ENCODE measurements at places on chromosomes 16 and 17. TPM values are rescaled to one million over a fixed set of nuclear protein-coding genes. Genes with fewer than 3 reads are reported as not detected.

The PKD1 gene
- total RNA-seq = 107 TPM

DNA sequence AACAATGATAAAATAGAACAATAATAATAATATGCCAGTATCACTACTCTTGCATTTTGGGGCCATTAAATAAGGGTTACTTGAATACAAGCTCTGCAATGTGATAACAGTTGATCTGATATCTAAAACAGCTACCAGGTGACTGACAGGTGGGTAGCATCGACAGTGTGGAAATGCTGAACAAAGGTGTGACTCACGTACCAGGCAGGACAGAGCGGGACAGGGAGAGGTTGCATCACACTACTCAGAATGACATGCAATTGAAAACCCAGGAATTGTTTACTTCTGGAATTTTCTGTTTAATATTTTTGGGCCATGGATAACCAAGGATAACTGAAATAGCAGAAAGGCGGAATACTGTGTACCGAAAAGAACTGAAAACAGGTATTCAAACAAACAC is 15.8 kb upstream of the ZNF19 start:
- DNase-seq = no peak

The EME1 gene
- 0.29 TPM for total RNA-seq

DNA sequence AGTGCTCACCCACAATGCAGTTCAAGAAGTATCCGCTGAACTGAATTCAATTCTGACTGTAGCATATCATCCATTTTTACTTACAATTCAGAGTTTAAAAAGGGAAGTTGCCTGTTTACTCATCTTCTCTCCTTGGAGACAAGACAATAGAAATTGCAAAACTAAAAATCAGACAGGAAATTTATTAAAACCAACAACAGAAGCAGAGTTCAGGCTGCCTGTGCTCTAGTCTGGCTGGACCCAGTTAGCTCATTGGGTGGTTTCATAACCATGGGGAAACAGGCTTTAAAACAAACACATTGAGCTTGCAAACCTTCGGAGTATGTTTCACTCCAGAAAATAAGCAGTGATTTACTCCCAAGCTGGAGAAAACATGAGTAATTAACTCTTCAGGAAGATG is 321.4 kb downstream of the GRIN2A start:
- DNase-seq = no peak

The DOC2A gene
- total RNA-seq = 2.3 TPM

The CFAP97D1 gene
- total RNA-seq = 0.16 TPM

Data from breast epithelium (tissue), 4 donors.